ENCODE measurements at places on chromosomes 13 and 19. TPM values are rescaled to one million over a fixed set of nuclear protein-coding genes. Genes with fewer than 3 reads are reported as not detected.

DNA sequence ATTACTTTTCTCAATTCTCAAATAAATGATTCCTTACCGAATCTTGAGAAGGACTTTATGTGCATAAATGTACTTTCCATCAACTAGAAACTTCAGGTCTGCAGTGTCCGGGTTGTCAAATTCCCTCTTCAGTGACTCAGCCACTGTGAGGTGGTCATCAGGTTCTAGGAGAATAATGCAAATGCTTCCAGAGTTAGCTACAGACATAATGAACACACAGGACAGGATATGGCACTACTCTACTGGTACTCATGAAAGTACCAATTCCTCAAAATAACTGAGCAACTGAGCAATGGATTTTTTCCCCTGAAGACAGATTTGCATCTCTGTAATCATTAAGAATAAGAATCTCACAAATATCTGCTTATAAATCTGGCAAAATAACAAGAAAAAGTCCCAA, 31.2 kb downstream of the RCBTB2 start:
- DNase-seq: no peak

DNA sequence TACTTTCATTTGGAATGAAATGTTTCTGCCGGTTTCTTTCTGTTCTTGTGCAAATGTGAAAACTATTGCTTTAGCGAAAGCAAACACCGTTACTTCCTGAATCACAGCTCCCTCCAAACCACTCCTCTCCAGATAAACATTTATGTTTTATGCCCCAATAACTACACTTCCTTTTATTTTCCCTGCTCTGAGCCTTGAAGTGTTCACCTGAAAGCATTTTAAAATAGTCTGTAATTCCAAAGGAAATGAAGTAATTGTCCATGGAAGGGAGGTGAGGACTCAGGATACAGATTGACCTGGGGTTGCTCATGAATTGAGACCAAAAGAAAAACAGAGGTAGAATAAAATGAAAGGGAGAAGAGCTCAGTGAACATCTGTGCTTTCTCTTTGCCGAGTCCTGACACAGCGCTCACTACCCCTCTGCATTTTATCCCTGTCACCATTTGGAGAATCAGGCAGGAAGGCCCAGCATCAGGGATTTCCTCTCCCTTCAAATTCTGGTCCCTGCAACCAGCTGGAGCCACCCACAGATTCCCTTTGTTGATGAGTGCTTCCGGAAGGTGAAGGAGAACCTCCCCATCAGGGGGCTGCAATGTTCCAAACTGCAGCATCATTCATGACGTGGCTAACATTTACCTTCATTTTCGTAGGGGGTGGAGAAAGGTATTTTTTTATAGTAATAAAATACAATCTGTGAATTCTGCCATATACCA, 171.9 kb downstream of the ITGBL1 start:
- DNase-seq: peak; percentile 83

DNA sequence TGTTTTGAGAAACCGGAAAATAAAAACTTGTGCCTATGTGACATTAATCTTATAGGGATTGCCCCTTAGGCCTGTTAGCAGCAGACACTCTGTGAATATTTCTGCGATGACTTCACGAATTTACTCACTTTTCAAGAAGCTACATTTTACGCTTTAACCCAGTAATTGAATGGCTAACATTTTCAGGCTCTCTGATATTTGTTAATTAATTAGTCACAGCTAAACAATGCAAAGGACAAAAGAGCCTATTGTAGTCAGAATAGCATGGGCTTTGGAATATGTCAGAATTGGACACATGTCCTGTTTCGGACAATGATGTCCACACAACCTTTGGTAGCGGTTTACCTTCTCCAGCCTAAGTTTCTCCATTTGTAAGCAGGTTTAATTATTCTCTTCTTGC, 506.6 kb downstream of the EFNB2 start:
- no peak for DNase-seq

GRCh38 chr13:39586151-39586550, 16.8 kb downstream of the LHFPL6 start:
- no peak for DNase-seq

- no peak for DNase-seq
Observed at GRCh38 chr13:48780713-48781341, 127.1 kb downstream of the CYSLTR2 start.

DNA sequence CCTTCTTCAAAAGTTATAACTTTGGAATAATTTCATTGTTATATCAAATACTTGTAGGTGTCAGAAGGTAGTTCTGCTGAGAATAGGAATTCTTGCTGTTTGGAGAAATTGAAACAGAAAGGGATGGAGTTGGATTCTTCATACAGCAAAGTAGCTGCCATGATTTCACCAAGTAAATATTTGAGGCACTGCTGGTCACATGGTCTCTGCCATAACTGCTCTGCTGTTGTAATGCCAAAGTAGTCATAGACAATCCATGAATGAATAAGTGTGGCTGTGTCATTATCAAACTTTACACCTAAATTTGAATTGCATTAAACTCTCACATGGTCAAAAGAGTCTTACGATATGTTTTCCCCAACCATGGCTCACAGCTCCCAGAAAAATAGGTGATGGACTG, 308.6 kb downstream of the GPC6 start:
- no peak for DNase-seq

DNA sequence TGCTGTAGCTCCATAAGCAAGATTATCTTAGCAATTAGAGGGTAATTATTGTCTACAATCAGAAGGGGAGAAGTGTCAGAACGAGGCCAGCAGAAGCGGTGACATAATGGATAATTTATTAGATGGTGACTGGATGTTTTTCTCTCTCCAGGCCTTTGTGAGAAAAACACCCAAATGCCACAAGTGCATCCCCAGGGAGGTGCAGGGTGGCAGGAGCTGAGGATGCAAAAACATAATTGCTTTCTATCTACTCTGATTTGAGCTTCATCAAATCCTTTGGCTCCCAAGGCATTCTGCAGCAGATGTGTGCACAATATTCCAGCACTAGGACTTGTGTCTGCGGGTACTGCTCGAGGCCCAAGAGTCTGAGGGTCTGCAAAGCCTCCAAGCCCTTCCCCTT, 220.1 kb upstream of the SERP2 start:
- DNase-seq: no peak

- DNase-seq: no peak
Observed at GRCh38 chr19:49355909-49356353, 6.3 kb downstream of the TEAD2 start.

DNA sequence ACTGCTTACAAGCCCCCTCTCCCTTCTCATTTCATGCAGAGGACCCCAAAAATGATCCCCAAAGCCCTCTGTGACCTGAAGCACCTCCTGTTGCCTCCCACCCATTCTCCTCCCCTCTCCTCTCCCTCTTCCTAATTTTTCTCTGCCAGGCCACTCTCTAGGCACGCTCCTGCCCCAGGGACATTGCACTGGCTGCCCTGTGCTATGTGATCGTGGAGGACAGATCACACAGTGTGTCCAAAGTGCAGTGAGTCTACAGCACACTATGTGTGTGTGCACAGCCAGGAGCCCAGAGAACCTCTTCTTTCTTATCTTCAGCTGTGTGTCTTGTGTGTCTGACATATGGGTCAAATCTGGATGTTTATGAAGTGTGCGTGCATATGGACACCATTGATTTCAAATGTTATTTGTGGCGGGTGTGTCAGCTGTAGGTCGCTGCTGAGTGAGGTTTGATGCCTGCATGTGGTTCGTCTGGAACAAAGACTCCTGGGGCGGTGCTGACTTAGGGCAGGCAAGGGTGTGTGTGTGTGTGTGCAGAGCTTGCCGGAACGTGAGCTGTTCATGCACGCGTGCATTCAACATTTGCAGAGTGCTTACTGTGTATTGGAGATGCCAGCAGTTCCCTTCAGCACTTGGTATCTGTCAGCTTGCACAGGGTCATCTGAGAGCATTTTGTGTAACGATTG, 2.1 kb upstream of the KLHL26 start:
- DNase-seq: no peak

DNA sequence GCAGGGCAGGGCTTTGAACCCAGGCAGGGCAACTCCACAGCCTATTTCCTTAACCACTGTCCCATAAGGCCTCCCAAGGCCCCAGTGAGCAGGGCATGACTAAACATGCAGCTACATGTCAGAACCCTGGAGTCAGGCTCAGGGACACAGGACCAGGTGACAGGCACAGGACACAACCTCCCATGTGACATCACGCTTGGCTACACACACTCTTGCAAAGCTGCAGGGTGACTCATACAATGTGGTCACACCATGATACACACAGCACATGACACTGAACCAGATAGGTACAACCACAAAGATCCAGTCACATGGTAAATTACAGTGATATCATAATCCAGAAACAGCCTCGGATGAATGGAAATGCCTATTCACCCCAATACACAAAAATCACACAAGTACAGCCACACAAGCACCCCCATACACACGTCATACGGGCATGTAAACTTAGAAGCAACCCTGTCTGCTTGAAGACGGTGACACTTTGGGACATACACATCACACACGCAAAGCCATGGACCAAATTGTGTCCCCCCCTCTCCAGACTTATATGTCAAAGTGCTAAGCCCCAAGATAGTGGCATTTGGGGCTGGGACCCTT, 14.5 kb downstream of the KLK4 start:
- DNase-seq: no peak

- no peak for DNase-seq
Observed at GRCh38 chr19:11194656-11195558, 2.4 kb downstream of the KANK2 start.

- DNase-seq: peak; percentile 31
Observed at GRCh38 chr13:33487575-33488243, 202.2 kb upstream of the STARD13 start.

The CEACAM4 gene
- polyA plus RNA-seq: not detected

The APLP1 gene
- polyA plus RNA-seq: 13.0 TPM

The KLK10 gene
- not detected for polyA plus RNA-seq

The CHERP gene
- 10.6 TPM for polyA plus RNA-seq

The ZNF574 gene
- polyA plus RNA-seq: 20.3 TPM

The CNN1 gene
- 0.76 TPM for polyA plus RNA-seq

The CGB2 gene
- not detected for polyA plus RNA-seq

The CYP2A7 gene
- not detected for polyA plus RNA-seq

The CGB8 gene
- polyA plus RNA-seq: not detected

The ZNF177 gene
- polyA plus RNA-seq: 0.76 TPM

All from endothelial cell of umbilical vein (primary cell).